ENCODE measurements at places on chromosomes 6 and 20. TPM values are rescaled to one million over a fixed set of nuclear protein-coding genes. Genes with fewer than 3 reads are reported as not detected.

- DNase-seq, result no peak
- no peaks in the 10 kb centered on the region for H3K36me3 ChIP-seq
- H3K4me3 ChIP-seq, result no peak overlapping the region
Measured at GRCh38 chr6:14799928-14800327, 445.9 kb upstream of the JARID2 start.

Gene TBX18
- total RNA-seq, result not detected

DNA sequence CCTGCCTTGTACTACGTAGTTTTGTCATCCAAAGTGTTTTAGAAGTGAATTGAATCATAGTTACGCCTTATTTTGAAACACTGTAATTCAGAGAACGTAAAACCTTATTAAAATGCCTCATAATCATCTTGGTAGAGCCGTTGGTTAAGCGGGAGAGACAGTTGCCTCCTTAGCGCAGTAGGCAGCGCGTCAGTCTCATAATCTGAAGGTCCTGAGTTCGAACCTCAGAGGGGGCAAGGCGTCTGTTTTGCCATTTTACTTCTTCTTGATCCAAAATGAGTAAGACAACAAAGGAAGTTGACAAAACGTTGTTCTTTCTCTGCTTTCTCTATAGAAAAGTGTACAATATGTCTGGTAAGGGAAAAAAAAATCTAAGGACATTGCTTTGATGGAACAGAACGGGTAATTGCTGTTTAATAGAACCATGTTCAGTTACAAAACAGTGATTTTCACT is 20.7 kb upstream of the TRIM27 start:
- peak overlapping the region; percentile 79 for H3K27ac ChIP-seq
- peaks cover 33% of the 10 kb centered on the region for H3K4me1 ChIP-seq
- no peaks in the 10 kb centered on the region for H3K36me3 ChIP-seq

Gene HSPA12B
- not detected for total RNA-seq

- no peak for DNase-seq
- no peak overlapping the region for H3K4me3 ChIP-seq
- no peaks in the 10 kb centered on the region for H3K27me3 ChIP-seq
- no peaks in the 10 kb centered on the region for H3K4me1 ChIP-seq
- no peak overlapping the region for H3K27ac ChIP-seq
Measured at GRCh38 chr6:18692929-18693685, 306.0 kb downstream of the RNF144B start.

Gene PROKR2
- total RNA-seq, result not detected

- peaks cover 2% of the 10 kb centered on the region for H3K27me3 ChIP-seq
- no peak overlapping the region for H3K4me3 ChIP-seq
- H3K27ac ChIP-seq, result no peak overlapping the region
- H3K4me1 ChIP-seq, result no peaks in the 10 kb centered on the region
- DNase-seq, result no peak
Measured at GRCh38 chr20:4427940-4428586, 293.6 kb upstream of the PRND start.

DNA sequence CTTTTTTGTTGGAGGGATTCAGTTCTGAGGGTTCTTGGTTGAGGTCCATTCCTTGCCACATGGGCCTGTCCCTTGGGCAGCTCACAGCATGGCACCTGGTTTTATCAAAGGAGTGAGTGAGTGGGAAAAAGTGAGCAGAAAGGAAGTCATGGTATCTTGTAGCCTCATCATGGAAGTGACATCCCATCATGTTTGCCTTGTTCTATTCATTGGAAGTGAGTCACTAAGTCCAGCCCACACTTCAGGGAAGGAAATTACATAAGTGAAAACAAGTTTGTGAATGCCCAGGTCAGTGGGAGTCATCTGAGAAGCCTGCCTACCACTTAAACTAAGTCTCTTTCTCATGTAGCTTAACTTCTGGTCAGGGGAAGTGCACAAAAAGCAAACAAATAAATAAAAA is 32.8 kb upstream of the ZNFX1 start:
- no peaks in the 10 kb centered on the region for H3K27me3 ChIP-seq
- no peaks in the 10 kb centered on the region for H3K36me3 ChIP-seq
- no peak overlapping the region for H3K4me3 ChIP-seq
- H3K27ac ChIP-seq, result no peak overlapping the region
- no peak for DNase-seq

DNA sequence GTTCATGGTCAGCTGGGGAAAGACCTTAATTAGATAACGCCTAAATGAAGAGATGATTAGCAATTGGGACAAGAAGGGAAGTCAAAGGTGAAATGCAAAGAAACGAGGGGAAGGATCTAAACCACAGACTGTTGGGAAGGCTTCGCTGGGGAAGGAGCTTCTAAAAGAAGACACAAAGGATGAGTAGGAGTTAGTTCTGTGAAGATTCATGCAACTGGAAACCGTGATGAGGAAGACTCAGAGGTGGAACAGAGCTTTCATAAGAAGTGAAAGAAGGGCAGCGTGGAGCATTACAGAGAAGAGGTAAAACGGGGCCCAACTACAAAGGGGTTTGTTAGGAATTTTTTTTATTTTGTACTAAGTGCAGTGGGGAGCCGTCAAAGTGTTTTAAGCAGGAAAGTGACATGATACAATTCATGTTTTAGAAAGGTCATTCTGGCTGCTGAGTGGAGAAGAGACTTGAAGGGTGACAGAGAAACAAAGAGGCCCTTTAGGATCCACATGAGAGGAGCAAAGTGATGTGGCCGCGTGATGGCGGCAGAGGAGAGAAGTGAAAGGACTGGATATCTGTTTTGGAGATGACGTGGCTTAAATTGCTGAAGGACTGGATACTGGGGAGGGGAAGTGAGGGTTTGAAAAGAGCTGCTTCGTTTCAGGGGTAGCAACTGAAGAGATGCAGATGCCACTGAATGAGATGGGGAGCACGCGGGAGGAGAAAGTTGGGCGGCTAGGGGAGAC is 33.6 kb downstream of the TTI1 start:
- H3K27ac ChIP-seq, result no peak overlapping the region
- DNase-seq, result no peak
- peaks cover 23% of the 10 kb centered on the region for H3K36me3 ChIP-seq
- no peak overlapping the region for H3K4me3 ChIP-seq
- H3K4me1 ChIP-seq, result no peaks in the 10 kb centered on the region

GRCh38 chr6:160952633-160953281 is 38.8 kb upstream of the MAP3K4 start:
- no peak for DNase-seq
- no peaks in the 10 kb centered on the region for H3K36me3 ChIP-seq
- H3K27me3 ChIP-seq, result peaks cover 2% of the 10 kb centered on the region
- no peak overlapping the region for H3K4me3 ChIP-seq
- H3K4me1 ChIP-seq, result no peaks in the 10 kb centered on the region

DNA sequence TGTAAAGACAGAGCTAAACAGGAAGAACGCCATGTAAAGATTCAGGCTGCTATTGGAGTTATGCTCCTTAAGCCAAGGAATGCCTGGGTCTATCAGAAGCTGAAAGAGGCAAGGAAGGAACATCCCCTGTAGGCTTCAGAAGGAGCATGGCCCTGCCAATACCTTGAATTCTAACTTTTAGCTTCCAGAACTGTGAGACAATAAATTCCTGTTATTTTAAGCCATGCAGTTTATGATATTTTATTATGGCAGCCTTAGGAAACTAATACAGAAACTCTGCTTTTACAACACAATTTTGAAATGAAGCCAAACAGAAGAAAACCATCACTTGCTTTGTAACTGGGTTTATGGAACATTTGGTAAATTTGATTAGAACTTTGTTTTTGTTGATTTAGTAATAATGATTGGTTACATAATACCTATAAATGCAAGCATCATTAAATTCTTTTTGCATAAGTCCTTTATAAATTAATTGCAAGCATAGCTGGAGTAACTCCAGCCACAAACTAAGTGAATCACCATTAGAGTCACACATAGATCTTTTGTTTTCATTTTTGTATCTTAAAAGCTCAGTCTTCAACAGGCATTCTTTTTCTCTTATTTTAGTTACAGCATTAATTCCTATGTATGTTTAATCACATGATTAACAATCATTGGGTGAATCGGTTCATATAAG is 33.5 kb upstream of the TSPYL1 start:
- H3K4me3 ChIP-seq, result no peak overlapping the region
- H3K36me3 ChIP-seq, result peaks cover 3% of the 10 kb centered on the region
- no peak for DNase-seq
- no peak overlapping the region for H3K27ac ChIP-seq

- no peak overlapping the region for H3K27ac ChIP-seq
- DNase-seq, result no peak
- no peaks in the 10 kb centered on the region for H3K27me3 ChIP-seq
- H3K36me3 ChIP-seq, result no peaks in the 10 kb centered on the region
- no peak overlapping the region for H3K4me3 ChIP-seq
Measured at GRCh38 chr6:147704691-147705090, 196.2 kb downstream of the SAMD5 start.

DNA sequence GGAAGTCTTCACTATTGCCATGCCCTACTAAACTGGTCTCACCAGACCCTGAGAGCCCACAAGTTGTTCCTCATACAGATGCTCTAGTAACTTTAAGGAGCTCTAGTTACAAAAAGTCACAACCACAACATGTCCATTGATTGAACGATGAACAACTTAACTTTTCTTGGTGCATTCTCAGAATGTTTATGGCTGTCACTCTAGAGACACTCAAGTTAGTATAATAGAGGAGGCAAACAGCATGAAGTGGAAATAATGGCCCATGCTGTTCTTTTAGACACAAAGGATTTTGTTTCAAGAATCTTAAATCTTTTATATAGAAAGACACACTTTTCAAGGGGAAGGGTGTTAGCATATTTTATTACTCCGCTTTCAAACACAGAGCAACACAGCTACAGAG is 934.4 kb downstream of the HACE1 start:
- no peak for DNase-seq
- H3K27ac ChIP-seq, result no peak overlapping the region
- H3K27me3 ChIP-seq, result no peaks in the 10 kb centered on the region
- H3K36me3 ChIP-seq, result no peaks in the 10 kb centered on the region
- H3K4me1 ChIP-seq, result no peaks in the 10 kb centered on the region
- no peak overlapping the region for H3K4me3 ChIP-seq

DNA sequence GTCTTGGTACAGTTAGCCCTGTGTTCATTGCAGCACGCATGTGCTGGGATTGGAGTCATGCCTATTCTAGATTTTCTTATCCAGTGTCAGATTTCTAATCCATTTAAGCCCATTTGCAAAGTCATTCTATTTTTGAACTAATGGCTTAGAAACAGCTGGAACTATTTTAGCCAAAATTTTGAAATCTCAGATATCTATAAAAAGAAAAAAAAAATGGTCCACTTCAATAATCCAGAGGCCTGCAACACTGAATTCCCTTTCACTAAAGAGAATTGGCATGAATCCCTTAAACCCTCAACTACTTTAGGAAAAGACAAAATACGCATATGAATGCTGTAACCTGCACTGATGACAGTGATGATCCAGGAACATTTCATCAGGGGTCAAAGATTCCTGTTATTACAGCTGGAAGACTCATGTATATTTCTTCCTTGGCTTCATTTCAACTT is 1.5 kb downstream of the COL21A1 start:
- H3K36me3 ChIP-seq, result no peaks in the 10 kb centered on the region
- DNase-seq, result no peak
- no peak overlapping the region for H3K27ac ChIP-seq
- H3K4me1 ChIP-seq, result no peaks in the 10 kb centered on the region

GRCh38 chr6:151054306-151054705 is 185.5 kb upstream of the AKAP12 start:
- H3K36me3 ChIP-seq, result no peaks in the 10 kb centered on the region
- H3K4me3 ChIP-seq, result no peak overlapping the region
- no peaks in the 10 kb centered on the region for H3K4me1 ChIP-seq
- no peak overlapping the region for H3K27ac ChIP-seq
- DNase-seq, result no peak
- H3K27me3 ChIP-seq, result no peaks in the 10 kb centered on the region

GRCh38 chr20:42862446-42862845 is 327.3 kb downstream of the PTPRT start:
- H3K4me3 ChIP-seq, result no peak overlapping the region
- no peak for DNase-seq
- no peaks in the 10 kb centered on the region for H3K27me3 ChIP-seq

DNA sequence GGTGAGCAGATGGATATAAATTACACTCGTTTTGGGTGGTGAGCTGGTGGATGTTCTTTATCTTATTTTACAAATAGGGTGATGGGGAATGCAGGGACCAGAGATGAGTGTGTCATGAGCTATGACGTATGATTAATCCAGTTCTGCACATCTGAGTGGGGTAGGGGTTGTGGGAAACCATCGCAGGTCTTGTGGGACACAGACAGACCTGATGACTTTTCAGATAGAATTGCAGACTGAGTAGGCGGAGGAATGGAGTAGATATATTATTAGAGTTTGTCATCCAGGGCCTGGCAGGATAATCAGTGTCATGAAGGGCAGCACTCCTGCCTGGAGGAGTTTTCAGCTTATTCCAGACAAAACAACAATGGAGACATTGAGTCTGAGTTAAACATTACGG is 12.9 kb upstream of the DSP start:
- no peak for DNase-seq
- H3K27me3 ChIP-seq, result peaks cover 4% of the 10 kb centered on the region
- no peaks in the 10 kb centered on the region for H3K4me1 ChIP-seq

GRCh38 chr6:159555082-159555875 is 137.8 kb downstream of the SOD2 start:
- no peak overlapping the region for H3K27ac ChIP-seq
- H3K27me3 ChIP-seq, result no peaks in the 10 kb centered on the region
- H3K4me3 ChIP-seq, result no peak overlapping the region
- H3K4me1 ChIP-seq, result no peaks in the 10 kb centered on the region
- no peak for DNase-seq

Gene HIVEP2
- 77.8 TPM for total RNA-seq

Gene HLA-DMA
- total RNA-seq, result 28.7 TPM

Gene RAET1G
- total RNA-seq, result not detected

Gene ZBP1
- total RNA-seq, result 8.6 TPM

- peaks cover 4% of the 10 kb centered on the region for H3K27me3 ChIP-seq
- H3K4me1 ChIP-seq, result no peaks in the 10 kb centered on the region
- H3K27ac ChIP-seq, result no peak overlapping the region
Measured at GRCh38 chr6:160387916-160388643, 39.9 kb downstream of the SLC22A3 start.
